ENCODE measurements at places on chromosomes 7 and 10.

DNA sequence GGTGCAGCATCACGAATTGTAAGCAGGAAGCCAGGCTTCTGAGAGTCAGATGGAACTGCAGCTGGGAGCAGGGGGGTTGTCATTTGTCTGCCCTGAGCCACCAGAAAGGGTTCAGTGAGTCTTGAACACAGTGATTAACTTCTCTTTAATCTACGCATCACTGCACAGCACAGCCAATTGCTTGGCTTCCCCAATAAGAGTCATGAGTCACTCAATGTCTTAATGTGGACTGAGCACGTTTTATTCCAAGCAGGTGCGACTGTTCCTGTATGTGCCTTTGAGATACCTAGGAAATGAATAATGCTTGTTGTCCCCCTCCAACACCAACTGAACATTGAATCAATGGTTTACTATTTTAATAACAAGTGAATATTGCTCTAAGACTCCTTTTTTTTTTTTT lies 26.0 kb upstream of the PLEKHA1 start:
- no peak for DNase-seq

GRCh38 chr7:47252675-47253074 lies 329.2 kb downstream of the TNS3 start:
- DNase-seq: peak; percentile 44

GRCh38 chr10:124493214-124493882 lies 31.7 kb downstream of the LHPP start:
- DNase-seq: no peak

GRCh38 chr10:119969609-119970008 lies 77.1 kb downstream of the SEC23IP start:
- DNase-seq: no peak

GRCh38 chr10:108049668-108050067 lies 885.2 kb upstream of the SORCS1 start:
- no peak for DNase-seq

- DNase-seq: peak; percentile 83
Observed at GRCh38 chr10:71911296-71911953, 52.8 kb upstream of the CHST3 start.

DNA sequence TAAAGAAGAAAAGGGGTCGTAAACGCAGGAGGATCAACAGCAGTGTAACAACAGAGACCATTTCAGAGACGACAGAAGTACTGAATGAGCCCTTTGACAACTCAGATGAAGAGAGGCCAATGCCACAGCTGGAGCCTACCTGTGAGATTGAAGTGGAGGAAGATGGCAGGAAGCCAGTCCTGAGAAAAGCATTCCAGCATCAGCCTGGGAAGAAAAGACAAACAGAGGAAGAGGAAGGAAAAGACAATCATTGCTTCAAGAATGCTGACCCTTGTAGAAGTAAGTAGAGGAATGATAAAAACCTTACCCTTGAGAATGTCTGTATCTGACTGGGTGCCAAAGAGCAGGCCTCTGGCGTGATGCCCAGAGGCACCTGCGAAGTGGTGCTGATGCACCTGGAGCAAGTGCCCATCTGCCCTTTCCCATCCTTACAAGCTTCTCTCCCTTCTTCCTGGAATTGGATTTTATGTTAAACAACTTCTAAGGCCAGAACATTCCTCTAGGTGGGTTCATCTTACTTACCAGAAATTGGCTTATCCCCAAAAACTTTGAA lies 86.4 kb upstream of the SAMD8 start:
- DNase-seq: no peak

GRCh38 chr10:123967626-123968243 lies 76.1 kb upstream of the CPXM2 start:
- DNase-seq: peak; percentile 43

- DNase-seq: no peak
Observed at GRCh38 chr7:26593896-26594295, 270.5 kb downstream of the SKAP2 start.

DNA sequence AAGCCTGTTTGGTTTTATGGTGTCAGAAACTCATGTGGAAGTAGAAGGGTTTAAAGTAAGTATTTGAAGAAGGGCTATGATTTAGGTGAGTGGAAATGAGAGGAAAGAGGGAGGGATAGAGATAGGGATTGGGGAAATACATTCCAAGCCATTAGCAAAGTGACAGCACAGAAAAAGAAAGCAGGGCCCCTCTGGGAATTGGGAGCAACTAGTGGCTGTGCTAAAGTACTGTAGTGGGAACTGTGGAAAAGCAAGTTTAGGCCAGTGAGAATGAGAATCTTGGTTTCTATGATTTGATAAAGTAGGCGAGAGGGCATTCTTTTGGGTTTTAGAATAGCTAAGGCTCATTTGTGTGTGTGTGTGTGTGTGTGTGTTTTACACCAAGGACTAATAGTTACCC lies 5.0 kb downstream of the PRKG1 start:
- no peak for DNase-seq

DNA sequence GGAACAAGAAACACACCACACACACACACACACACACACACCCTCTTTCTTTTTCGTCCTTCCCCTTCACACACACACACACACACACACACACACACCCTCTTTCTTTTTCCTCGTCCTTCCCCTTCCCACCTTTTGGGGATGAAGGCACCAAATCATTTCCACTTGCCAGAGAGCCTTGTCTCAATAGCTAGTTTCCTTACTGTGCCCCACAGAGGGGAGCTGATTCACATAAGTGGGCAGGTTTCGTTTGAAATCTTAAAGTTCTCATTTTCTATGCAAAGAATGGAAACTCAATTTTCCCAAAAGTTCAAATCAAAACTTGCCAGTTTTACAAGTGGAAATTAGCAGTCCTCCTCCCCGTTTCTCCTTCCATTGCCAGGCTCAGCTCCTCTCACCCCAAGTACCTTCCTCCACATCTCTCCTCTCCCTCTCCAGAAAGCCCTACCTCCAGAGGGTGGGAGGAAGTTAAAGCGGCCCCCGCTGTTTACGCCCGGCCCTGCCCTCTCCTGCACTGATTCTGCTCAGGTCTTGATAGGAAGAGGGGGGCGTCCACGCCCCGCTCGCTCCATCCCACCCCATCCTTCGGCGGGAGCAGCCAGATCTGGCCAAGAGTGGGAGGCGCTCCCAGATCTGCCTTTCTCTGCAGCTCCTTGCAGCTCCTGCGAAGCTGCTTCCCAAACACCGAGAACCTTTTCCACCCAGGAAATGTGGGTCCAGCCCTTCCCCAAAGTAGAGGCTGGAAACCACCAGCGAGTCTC lies 1.3 kb downstream of the CTTNBP2 start:
- peak; percentile 55 for DNase-seq
